Stimulated activated CD4-positive, alpha-beta T cell treated with anti-CD3 and anti-CD28 coated beads, TNF-alpha, amount 100 ng/mL, for 4 hours (primary cell): ENCODE measurements at places on chromosomes 7 and 10.

DNA sequence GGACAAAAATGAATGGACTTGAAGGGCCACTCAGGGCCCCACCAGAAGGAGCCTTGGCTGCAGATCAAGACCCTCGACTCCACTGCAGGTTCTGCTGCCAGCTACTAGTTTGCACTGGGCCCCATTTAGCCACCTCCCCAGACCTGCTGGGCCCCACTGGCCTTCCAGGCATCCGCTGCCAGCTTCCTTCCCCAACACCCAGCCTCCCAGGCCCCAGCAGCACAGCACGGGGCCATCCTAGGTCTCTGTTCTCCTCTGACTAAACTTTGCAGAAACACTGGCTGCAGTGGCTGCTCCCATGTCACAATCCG lies 277.4 kb upstream of the KLF14 start:
- no peak for DNase-seq

- no peak for DNase-seq
Observed at GRCh38 chr10:3389130-3389529, 216.5 kb upstream of the PITRM1 start.

- no peak for DNase-seq
Observed at GRCh38 chr7:101563198-101563901, 65.7 kb downstream of the MYL10 start.

DNA sequence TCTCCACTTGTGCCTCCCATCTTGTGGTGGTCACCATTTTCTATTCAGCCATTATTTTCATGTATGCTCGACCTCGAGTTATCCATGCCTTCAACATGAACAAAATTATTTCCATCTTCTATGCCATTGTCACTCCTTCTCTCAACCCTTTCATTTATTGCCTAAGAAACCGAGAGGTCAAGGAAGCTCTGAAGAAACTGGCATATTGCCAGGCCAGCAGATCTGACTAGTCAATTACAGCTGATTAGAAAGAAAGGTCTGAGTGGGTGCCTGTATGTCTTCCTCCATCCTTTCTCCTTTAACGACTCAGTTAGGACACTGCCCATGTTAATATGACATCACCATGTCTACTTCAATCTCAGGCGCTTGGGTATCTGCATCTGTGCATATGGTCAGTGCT lies 4.6 kb downstream of the OR6B1 start:
- DNase-seq: no peak

DNA sequence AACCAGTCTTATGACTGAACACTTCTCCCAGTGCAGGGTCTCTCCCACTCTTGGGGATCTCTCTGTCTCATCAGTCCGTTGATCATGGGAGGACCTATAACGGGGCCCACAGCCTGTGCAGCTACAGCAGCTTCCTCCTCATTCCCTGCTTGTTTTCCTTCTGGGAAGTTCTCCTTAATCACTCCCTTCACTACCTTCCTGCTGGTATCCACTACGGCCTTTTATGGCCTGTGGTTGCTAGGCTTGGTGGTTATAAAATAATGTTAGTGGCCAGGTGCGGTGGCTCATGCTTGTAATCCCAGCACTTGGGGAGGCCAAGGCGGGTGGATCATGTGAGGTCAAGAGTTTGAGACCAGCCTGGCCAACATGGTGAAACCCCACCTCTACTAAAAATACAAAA lies 3.5 kb upstream of the ZNF282 start:
- no peak for DNase-seq

DNA sequence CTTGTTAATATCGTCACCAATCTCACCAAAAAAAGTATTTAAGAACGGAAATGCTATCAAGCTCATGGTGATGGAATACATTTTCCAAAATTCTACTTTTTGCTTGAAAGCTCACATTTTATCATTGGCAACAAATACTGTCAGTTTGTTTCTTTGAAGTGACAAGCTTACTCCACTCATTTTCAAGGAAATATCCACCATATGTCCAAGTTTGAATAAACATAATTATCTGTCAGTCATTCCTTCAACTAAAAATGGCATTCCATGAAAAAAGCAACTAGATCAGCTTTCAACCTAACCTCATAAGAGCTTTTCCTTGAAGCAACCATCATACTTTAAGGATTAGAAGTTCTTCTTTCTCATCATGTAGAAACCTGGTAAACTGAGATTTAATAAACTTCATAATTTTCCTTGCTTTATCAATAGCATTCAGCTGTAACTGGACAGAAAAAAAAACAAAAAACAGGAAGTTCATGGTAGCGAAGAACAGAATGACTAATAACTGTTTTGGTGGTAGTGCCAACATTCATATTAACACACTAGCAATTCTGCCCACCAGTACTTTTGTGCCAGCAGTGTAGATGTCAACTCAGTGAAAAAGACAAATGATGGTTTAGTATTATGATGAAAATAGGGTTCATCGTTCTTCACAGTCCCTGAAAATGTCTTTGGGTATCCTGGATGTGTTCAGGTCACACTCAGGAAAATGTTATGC lies 764.9 kb downstream of the GRM8 start:
- no peak for DNase-seq

DNA sequence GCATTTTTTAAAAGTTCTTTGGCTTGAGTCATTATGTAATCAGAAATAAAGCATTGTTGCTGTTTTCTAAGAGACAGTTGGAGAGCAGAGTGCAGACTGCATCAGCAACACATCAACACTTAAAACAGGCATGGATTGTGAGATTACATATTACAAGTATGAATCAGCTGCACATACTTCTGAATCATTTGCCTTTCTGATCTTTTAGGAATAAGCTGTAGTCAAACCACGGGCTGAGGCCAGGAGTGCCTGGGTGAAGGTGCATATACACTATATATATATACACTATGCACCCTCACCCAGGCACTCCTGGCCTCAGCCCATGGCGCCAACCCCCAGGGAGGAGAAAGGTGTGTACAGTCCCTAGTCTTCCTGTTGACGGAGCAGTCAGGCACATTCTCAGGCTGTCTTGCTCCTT lies 52.4 kb upstream of the DLX6 start:
- DNase-seq: no peak

GRCh38 chr7:158732494-158733219 lies 28.1 kb upstream of the NCAPG2 start:
- no peak for DNase-seq

DNA sequence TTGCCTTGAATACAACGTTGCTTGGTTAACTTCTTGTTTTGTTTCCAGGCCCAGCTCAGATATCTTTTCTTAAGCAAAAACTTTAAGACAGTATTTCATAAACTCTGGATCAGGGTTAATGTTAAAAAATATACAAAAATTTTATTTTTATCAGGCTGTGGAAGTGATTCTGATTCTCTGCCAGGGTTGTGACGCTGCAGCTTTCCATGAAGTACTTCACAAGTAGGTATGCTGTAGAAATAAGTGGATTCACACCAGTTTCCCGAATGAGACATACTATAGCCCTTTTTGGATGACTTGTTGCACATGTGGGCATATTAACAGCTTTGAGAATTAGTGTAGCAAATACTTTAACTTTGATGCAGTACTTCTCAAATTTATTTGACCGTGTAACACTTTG lies 70.1 kb downstream of the CDK14 start:
- no peak for DNase-seq

GRCh38 chr7:1819259-1819841 lies 149.3 kb downstream of the ELFN1 start:
- DNase-seq: no peak

DNA sequence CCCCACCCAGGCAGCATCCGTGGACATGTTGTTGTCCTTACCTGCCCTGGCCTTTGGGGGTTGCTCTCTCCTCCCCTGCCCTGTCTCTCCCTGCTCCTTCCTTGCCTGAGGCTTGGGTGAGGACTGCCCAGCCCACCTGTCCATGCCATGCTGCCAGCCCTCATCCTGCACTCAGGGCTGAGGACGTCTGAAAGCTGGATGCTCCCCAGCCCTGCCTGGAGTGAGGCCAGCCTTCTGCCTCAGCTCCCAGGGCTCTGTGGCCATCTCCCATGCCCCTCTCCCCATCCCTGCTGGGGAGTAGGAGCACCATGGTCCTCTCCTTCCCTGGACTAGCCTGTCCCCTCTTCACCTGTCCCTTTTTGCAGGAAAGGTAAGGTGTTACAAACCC lies 68.4 kb downstream of the RAMP3 start:
- no peak for DNase-seq

GRCh38 chr7:7146837-7147236 lies 35.5 kb upstream of the C1GALT1 start:
- DNase-seq: no peak

- DNase-seq: no peak
Observed at GRCh38 chr10:109159351-109159750, 764.0 kb downstream of the XPNPEP1 start.

- DNase-seq: peak; percentile 70
Observed at GRCh38 chr7:155644178-155644970, at the start of gene RBM33. Gene RBM33 (plus strand): TSS chr7:155644661. CDS start chr7:155644877, 216 bp downstream.

- no peak for DNase-seq
Observed at GRCh38 chr10:125711110-125711750, 8.3 kb upstream of the EDRF1 start.

DNA sequence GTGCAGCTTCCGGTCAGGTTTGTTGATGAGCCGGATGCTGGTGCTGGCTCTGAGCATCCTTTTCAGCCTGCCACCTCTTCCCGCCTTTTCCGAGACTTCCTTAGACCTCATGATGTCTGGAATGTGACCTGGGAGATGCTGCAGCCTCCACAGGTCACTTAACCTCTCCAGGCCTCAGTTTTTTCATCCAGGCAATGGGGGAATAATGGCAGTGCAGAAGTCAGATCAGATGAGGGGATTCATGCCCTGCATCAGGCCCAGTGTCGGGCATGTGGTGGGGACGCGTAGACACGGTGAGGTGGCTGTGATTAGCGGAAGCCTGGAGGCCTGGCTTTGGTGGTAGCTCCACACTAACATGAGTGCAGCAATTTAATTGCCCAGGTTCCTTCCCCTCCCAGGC lies 24.6 kb downstream of the PFKFB3 start:
- no peak for DNase-seq

DNA sequence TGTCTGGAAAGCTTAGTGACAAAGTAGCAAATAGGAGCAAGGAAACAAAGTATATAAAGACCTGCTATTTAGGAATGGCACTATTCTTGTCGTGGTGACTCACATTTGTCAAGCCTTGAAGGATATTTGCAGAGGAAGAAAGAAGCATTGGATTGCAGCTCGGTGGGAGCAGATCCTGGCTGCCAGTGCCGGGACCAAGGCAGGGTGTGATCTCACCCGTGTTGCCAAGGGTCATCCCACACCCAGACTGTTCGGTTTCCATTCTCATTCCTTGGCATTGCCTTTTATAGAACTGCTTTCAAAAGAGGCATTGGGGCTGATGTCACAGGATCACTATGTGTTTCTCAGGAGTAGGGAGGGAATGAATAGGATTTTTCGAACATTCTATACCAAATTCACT lies 176.2 kb downstream of the GALNT17 start:
- no peak for DNase-seq

DNA sequence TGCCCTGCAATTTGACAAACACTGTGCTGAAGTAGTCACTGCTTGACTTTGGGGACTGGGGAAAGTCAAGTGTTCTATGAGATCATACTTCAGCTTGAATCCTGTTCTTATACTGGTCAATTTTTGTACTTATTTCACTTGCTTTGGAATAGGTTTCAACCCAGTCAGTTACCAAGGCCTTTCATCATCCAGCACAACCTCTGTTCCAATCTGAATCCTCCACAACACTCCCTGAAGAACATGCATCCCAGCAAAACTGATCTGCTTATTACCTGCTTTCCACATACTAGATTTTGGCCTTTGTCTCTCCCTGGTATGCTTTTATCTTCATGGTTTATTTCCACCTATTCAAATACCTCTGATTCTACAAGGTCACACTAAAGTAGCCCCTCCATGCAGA lies 29.5 kb downstream of the DPY19L1 start:
- no peak for DNase-seq

DNA sequence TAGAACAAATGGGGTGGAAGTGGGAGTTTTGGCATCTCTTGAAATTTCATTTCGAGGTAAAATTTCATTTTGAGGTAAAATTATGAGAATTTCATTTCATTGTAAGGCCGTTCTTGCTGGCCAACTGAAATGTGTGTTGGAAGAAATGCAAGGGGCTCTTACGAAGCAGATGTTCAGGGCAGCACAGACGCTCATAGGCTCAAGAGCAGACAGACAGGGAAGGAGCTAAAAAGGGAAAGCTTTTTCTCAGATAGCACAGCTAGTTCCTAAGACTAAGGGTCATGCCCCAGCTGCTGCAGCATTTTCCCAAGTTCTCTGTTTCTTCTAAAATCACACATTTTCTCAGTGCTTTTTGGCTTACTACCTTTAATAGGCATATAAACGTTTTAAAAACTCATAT lies 65.1 kb upstream of the SFMBT2 start:
- DNase-seq: no peak

DNA sequence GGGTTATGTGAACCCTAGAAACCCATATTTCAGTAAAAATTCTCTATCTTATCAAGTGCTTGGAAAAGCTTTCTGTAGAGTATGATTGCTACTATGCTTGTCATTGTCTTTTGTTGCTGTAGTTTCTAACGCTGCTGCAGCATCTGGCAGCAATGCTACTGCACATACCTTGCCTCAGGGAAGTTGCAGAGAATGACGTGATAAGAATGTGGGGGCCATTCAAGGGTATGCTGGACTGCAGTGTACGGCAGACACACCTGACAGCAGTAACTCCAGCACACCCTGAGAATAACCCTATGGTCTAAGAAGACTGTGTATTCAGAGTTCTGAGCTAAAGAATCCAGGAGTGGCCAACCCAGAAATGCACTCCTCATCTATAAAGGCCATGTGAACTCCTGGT lies 20.5 kb downstream of the TRIM4 start:
- DNase-seq: no peak
